ENCODE measurements at places on chromosomes 5 and 9. TPM values are rescaled to one million over a fixed set of nuclear protein-coding genes. Genes with fewer than 3 reads are reported as not detected.

DNA sequence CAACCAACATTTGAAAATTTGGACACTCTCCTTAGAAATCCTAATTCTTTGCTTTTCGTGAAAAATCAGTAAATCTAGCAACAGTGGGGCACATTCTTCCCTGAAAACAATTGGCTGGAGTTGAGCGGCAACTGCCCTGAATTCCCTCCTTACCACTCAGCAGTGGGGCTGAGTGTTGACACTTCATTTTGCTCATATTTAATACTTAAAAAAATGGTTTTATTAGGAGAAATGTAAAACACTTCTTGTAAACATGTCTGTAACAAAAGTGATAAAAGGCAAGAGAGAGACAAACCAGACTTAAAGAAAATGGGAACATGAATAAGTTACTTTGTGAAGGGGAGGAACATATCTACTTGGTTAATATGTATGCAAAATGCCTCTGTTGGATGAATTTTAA is 193.5 kb downstream of the CNTLN start:
- no peak for DNase-seq

- DNase-seq, result no peak
These were observed 586 bp upstream of the MTAP start for GRCh38 chr9:21801683-21802417.

DNA sequence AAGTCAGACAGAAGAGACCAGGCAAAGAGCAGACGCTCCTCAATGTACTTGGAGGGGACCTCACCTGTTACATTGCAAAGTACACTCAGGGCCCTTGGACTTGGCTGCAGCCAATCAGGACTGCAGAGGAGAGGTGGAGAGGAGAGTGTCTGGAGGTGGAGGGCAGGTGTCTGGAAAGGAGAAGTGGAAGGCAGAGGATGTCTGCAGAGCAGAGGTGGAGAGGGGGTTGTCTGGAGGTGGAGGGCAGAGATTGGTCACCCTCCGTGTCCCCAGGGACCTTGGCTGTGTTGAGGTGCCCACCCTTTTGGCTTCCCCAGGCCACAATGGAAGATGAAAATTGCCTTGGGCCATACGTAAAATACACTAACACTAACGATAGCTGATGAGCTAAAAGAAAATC is 241.3 kb upstream of the IRX2 start:
- no peak for DNase-seq

Gene PHF24
- not detected for total RNA-seq

- no peak for DNase-seq
These were observed 579.7 kb upstream of the CDH10 start for GRCh38 chr5:25224316-25224982.

GRCh38 chr5:83608122-83608521 is 112.5 kb downstream of the HAPLN1 start:
- no peak for DNase-seq

Gene GZMA
- 165 TPM for total RNA-seq

DNA sequence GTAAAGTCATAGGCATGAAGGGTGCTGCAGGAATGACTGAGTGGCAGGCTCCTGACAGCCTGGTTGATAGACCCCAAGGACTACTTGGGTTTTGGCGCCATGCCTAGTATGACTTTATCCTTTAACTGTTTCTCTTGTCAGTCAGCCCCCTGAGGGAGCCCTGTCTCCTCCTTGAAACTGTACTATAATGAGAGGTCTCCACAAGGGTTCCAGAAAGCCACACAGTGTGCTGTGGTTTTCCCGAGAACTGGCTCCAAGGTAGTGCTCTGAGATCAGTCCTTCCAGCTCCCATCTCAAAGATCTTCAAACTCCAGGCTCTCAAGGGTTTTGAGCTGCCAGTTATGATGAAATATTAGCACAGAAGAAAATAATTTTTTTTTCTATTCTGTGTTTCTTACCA is 26.7 kb upstream of the TNC start:
- no peak for DNase-seq

Gene FGD3
- total RNA-seq, result 156 TPM

- DNase-seq, result no peak
These were observed 36.0 kb downstream of the B4GALT1 start for GRCh38 chr9:33130961-33131789.

Gene SPINK13
- total RNA-seq, result not detected

GRCh38 chr9:74951725-74952151 is 974 bp downstream of the C9orf40 start:
- DNase-seq, result peak; percentile 47

Gene SOX30
- total RNA-seq, result 0.10 TPM

DNA sequence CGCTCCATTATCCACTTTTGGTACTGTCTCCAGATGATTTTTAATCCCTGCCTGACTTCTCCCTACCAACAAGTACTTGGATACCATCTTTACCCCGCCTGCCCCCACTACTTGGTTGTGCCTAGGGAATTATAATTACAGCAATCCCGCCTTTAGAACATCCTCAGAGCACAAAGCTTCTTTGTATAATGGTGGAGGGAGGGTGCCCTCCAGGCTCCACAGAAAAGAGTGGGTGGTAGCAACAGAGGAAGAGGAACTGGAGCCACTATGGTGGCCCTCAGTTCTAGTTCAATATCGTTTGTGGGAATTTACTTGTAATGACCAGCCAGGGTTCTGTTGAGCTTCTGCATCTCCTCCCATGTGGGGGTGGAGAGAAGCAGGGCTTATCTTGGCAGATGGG is 79.0 kb upstream of the RNF38 start:
- no peak for DNase-seq

GRCh38 chr5:73280821-73281746 is 108.1 kb downstream of the TMEM174 start:
- DNase-seq, result no peak

Gene PAEP
- total RNA-seq, result not detected

Gene SPOUT1
- total RNA-seq, result 75.0 TPM

Gene LOX
- 0.10 TPM for total RNA-seq

DNA sequence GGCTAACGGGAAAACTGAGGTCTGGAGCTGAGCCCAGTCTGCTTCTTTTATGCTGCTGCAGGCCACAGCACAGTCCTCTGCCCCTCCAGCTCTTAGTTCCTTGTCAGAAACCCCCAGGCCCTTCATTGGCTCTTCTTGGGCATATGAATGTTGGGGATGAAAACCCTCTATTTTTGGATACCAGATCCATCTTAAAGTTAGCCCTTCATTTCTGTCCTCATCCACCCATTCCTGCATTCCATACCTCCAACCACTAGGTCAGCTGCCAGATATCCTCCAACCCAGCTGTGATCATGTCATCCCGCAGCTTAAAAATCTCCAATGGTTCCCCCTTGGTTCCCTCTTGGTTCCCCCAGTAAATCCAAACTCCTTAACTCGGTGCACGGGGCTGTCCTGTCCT is 1.8 kb upstream of the SLC25A51 start:
- no peak for DNase-seq

DNA sequence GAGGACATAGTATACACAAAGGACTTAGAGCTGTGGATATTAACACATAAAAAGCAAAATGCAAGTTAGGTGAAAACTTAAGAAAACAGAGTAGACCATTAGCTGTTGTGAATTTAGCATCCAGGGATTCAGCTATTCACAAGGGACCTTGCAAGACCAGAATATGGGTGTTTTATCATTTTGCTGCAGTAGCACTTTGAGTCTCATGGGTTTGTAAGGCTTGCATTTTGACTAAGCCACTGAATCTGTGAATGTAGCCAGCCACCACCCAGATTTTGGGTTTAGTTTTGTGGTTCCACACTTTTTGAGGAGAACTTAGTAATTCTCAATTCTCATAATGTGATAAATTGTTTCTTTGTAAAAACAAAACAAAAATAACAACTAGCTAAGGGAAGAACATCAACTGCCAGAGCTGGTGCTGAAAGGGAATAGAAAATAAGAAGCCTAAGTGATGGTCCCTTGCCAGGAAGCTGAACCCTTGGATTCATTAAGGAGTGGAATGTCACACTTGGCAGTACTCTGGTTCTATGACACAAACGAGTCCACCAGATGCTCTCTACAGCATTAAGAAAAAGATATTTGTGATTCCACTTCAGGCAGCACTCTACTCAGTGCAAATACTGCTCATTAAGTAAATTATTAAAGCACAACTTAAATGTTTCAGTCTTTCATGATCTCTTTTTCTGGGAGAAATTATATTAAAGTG is 557.4 kb upstream of the ZNF462 start:
- no peak for DNase-seq

DNA sequence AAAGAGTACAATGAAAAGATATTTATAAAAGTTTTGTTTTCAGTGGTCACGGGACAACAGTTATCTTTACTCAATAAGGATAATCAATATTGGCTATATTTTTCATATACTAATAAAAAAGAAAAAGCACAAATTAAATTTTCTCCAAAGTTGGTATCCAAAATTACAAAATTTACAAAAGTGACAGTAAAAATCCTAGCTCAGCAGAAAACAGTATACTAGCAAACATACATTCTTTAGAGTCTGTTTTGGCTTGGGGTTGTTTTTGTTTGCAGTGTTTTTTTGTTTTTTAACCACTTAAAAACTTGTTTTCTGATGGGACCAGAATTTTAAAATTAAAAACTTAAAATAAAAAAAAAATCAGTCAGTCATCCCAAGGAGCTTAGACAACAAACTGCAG is 183.2 kb downstream of the DENND1A start:
- no peak for DNase-seq

- no peak for DNase-seq
These were observed 1.7 kb downstream of the PRDM6 start for GRCh38 chr5:123090661-123091297.

DNA sequence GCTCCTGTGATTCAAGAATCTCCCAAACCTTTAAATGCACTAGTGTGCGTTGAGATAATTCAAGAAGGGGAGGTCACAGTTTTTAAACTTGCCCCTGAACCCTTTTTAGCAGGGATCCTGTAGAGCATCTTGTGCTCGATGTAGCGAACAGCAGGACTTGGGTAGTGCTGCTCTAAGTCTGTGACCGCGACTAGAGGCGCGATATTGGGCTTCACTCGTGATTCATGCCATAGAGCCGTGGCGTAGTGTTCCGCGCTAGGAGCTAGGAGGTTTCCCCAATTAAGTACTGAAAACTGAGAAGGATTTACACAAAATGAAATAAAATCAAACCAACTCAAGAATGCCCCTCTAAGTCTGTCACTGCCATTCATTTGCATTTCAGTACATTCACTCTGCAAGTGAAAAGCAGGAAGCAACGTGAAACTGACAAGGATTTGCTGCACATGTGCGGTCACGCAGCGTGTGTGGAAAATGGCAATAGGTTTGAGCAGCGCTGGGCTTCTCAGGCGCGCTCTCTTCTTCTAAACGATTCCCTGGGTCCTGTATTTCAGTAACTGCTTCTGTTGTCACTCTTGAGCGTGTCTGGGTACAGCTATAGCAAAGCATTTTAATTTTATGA is 1135.9 kb upstream of the WWC1 start:
- no peak for DNase-seq

Gene NSG2
- not detected for total RNA-seq

DNA sequence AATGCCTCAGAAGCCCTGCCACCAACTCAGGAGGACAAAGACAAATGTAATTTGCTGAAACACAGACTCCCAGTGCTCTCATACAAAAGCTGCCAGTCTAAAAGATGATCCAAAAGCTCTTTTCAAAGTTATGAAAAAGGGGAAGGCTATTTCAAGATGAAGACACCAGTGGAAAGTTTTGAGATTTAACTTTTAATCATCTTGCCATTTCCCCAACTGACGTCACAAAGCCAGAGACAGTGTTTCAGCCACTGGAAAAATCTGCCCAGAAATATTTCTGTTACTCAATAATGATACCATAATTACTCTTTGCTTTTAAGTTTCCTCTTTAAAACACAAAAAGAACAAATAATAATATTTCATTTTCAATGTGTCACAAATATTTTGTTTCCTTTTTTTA is 20.9 kb downstream of the ENG start:
- no peak for DNase-seq

Gene BARHL1
- not detected for total RNA-seq

GRCh38 chr5:61304590-61305381 is 27.3 kb upstream of the ZSWIM6 start:
- no peak for DNase-seq

Gene NDST1
- 0.71 TPM for total RNA-seq

Measured in activated CD4-positive, alpha-beta T cell treated with anti-CD3 and anti-CD28 coated beads, Interleukin-2, amount 10 ng/mL, durations not matched to agents 7 days and 5 days (primary cell).